Testis (tissue), 5 donors: ENCODE measurements at places on chromosomes 13 and 19. TPM values are rescaled to one million over a fixed set of nuclear protein-coding genes. Genes with fewer than 3 reads are reported as not detected.

DNA sequence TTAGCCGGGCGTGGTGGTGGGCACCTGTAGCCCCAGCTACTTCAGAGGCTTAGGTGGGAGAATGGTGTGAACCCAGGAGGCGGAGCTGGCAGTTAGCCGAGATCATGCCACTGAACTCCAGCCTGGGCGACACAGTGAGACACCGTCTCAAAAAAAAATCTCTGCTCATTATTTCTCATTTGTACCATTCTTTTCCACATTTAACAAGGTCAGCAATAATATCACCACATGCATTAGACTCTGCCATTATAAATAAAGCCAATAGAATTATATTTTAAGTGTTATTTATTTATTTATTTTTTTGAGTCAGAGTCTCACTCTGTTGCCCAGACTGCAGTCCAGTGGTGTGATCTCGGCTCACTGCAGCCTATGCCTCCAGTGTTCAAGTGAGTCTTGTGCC, 24.2 kb downstream of the UGGT2 start:
- H3K4me3 ChIP-seq: no peak overlapping the region
- no peaks in the 10 kb centered on the region for H3K36me3 ChIP-seq
- no peaks in the 10 kb centered on the region for H3K27me3 ChIP-seq
- H3K4me1 ChIP-seq: no peaks in the 10 kb centered on the region
- no peak overlapping the region for H3K27ac ChIP-seq

The ZNF524 gene
- total RNA-seq: 29.4 TPM

The ZNF99 gene
- total RNA-seq: 4.6 TPM

The F7 gene
- 2.4 TPM for total RNA-seq

GRCh38 chr19:275958-276646, 15.1 kb downstream of the PLPP2 start:
- H3K4me1 ChIP-seq: no peaks in the 10 kb centered on the region
- no peak for DNase-seq
- no peak overlapping the region for H3K4me3 ChIP-seq
- no peaks in the 10 kb centered on the region for H3K27me3 ChIP-seq
- H3K36me3 ChIP-seq: no peaks in the 10 kb centered on the region
